ENCODE measurements at places on chromosomes 2 and 18. TPM values are rescaled to one million over a fixed set of nuclear protein-coding genes. Genes with fewer than 3 reads are reported as not detected.
A peak's percentile ranks its signal among the peaks of the same experiment; 100 is the strongest.

The GRP gene
- total RNA-seq: 9.4 TPM

The GKN2 gene
- not detected for total RNA-seq

The PDCD1 gene
- total RNA-seq: not detected

DNA sequence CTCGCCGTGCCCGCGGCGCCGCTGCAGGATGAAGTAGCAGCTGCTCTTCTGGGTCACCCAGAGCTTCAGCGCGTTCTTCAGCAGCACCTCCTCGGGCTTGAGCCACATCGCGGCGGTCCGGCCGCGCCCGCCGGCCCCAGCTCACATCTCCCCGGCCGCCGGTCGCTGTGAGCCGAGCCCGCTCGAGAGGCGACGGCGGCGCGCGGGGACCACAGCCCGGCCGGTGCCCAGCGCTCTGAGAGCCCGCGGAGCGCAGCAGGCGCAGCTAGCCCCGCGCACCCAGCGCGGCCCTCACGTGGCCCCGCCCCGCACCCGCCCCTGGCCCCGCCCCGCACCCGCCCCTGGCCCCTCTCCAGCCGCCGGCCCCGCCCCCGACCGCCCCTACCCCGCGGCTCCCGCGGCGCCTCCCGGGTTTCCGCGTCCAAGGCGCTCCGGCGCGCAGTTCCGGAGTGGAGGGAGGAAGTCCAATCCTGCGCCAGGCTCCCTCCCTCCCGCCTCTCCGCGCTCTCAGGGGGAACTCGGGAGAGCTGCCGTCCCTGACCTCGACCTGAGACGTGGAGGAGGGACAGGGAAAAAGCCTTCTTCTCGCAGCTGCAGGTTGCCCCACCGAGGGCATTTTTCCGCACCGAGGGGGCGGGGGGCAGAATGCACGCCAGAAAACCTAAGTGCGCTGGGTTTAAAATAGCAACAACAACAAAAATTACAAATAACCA is at the start of gene TBC1D8:
Gene TBC1D8 (minus strand): TSS at position 237 of the 713 bp plus-strand sequence. CDS start 129 bp downstream, at position 108.
- DNase-seq: peak; percentile 83

All from occipital lobe (tissue), 3 donors.